ENCODE measurements at places on chromosomes 3 and 15.

- peak; percentile 28 for DNase-seq
Observed at GRCh38 chr3:72818092-72818773, 30.0 kb downstream of the SHQ1 start.

- no peak for DNase-seq
Observed at GRCh38 chr3:192262001-192262400, 465.3 kb downstream of the FGF12 start.

DNA sequence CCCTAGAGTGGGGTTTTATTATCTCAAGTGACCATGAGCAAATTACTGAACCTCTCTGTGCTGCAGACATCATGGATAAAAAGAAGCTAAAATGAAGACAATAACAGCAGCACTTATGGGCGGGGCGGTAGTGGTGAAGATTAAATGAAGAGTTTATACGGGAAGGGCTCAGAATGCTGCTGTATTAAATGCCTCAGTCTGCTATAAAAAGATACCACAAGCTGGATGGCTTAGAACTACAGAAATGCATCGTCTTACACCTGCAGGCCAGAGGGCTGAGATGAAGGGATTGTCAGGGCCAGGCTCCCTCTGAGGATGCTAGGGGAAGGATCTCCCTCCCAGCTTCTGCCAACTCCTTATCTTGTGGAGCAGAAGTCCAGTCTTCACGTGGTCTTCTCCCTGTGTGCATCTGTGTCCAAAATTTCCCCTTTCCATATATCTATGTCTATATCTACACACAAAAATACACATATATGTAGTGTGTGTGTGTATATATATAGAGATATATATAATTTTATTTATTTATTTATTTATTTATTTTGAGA, 2.9 kb downstream of the ALG1L2 start:
- no peak for DNase-seq

GRCh38 chr3:60154011-60154410, 1097.2 kb downstream of the FHIT start:
- no peak for DNase-seq

DNA sequence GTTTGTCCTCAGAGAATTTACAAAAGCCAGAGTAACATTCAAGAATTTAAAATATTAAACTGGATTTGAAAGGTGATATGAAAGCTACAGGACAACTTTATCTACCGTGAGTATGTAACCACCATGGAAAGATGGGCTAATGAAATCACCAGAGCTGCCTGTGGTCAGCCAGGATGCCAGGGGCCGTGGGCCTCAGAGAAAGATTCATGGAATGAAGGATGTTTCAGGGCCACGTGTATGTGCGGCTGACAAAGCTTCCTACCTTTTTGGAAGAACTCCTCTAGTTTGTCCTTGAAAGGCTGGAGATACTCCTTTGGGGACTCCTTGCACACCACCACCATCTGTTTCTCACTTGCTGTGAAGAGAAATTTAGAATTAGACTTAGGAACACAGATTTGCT, 138.9 kb downstream of the GREM1 start:
- no peak for DNase-seq

- no peak for DNase-seq
Observed at GRCh38 chr15:42275780-42276391, 2.7 kb upstream of the TMEM87A start.

DNA sequence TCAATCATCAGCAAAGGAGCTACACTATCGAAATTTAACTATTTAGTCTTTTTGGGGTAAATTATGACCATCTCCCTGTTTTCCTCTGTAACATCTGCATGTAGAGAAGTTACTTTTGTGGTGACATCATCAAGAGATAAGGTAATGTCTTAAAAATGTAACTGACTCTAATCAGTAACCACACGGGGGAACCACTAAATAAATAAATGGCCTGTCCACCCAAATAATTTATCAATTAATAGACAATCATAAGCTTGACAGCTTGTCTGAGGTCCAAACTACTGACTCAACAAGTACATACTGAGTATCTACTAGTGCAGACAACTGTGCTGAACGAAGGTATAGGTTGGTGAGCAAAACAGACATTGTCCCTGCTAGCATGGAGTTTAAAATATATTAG, 219.3 kb downstream of the SLC9A9 start:
- DNase-seq, result no peak

- no peak for DNase-seq
Observed at GRCh38 chr3:53100818-53101466, 29.3 kb downstream of the RFT1 start.

- DNase-seq, result no peak
Observed at GRCh38 chr15:50808728-50809127, 43.2 kb upstream of the SPPL2A start.

DNA sequence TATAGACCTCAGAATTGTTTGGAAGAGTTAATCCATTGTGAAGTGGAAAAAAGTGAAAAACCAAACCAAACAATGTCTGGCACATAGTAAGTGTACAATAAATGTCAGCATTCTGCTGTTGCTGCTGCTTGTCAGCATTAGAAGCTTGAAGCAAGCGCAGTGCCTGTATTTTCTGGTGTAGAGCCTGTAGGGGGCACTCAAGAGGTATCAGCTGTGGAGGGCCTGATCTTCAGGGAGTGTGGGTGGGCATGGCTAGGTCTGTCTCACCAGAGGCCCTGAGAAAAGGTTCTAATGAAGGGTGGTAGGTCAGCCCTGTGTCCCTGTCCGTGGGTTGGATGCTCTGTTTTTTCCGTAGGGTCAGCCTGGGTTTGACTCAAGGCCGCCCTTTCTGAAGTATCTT, 3.6 kb downstream of the ADAMTSL3 start:
- peak; percentile 18 for DNase-seq

- DNase-seq, result no peak
Observed at GRCh38 chr3:110799271-110799670, 272.3 kb upstream of the NECTIN3 start.

DNA sequence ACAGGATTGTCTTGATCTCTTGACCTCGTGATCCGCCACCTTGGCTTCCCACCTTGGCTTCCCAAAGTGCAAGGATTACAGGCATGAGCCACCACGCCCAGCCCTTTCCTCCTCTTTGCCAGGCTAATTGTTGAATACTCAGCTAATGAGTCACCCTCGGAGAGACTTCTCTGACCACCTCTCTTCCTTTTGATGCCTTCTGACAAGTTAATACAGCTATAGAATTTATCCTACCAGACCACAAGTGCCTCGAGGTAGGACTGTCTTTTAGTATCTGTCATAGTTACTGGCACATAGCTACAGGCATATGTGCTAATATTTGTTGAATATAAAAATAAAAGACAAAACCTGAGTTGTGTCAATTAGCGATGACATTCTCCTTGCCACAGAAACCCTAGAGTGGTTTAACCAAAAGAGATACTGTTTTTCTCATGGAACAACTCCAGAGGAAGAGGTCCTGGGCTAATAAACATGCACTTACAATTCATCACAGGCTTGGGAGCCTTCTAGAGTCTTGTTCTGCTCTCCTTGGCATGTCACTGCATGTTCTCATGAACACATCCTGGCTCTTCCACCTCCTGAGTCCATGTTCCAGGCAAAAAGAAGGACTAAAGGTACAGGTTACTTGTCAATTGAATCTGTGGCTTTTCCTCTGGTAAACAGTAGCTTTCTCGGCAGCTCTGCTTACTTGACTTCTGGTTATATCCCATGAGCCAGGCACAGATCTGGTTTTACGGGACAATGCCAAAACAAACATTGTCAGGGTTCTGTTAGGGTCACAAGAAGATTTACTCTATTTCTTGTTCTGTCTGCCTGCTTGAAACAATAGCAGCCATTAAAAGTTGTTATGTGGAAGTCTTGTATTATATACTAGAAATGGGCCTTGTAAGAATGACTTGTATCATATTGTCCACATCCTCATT, 332.3 kb downstream of the THSD4 start:
- DNase-seq, result no peak

DNA sequence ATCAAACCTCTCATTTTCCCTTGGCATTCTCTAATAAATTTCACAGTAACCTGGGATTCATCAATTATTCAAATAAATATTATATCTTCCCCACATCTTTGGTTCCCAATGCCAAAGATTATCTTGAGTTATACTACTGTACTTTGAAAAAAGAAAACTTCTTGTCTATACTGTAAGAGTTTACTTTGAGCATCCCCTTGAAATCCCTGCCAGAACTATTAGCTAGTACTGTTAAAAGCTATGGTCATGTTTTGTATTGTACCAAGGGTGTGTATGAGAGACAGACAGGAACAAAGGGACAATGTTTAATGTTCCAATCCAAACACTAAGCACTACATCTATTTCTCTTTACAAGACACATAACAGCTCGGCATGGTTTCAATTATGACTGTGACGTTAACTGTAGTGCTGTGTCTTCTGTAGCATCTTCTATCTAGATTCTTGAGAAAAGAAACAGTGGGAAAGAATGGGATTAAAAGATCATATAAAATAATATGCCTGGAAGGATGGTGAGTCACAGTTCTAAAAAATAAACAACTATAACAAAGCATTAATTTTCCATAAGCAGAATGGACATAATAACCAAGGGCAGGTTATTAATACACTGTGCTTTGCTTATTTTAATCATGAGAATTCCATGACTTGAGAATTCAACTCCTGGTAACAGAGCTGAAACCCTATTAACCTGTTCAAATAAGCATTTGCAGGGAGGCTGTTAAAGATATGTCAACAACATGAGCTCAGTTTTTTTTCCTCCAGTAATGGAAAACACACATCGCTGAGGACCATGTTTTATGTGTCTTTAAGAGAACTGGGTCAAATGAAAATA, 71.1 kb downstream of the ALDH1A2 start:
- DNase-seq, result no peak

- no peak for DNase-seq
Observed at GRCh38 chr3:46858456-46858855, 4.8 kb downstream of the MYL3 start.

All from NCI-H524 (cell line).